ENCODE measurements at places on chromosomes 3 and 15.
A peak's percentile ranks its signal among the peaks of the same experiment; 100 is the strongest.

GRCh38 chr15:37142371-37142770 is 42.0 kb upstream of the MEIS2 start:
- DNase-seq = no peak

DNA sequence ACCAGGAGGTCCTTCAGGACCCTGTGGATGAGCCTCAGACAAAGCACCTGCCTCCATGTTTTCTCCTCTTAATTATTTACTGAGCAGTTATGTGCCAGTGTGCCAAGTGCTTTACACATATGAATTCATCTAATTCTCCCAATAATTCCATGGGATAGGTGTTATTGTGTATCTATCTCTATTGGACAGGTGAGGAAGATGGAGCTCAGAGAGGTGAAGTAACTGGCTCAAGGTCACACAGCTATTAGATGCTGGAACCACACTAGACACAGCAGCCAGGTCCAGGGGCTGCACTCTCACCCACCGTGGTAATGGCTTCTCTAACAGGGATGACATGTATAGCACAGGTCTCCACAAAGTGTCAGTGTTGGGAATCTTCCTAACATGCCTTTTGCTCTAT is 70.2 kb downstream of the TLE3 start:
- DNase-seq = no peak

GRCh38 chr3:39121621-39122020 is 14.1 kb downstream of the TTC21A start:
- no peak for DNase-seq

DNA sequence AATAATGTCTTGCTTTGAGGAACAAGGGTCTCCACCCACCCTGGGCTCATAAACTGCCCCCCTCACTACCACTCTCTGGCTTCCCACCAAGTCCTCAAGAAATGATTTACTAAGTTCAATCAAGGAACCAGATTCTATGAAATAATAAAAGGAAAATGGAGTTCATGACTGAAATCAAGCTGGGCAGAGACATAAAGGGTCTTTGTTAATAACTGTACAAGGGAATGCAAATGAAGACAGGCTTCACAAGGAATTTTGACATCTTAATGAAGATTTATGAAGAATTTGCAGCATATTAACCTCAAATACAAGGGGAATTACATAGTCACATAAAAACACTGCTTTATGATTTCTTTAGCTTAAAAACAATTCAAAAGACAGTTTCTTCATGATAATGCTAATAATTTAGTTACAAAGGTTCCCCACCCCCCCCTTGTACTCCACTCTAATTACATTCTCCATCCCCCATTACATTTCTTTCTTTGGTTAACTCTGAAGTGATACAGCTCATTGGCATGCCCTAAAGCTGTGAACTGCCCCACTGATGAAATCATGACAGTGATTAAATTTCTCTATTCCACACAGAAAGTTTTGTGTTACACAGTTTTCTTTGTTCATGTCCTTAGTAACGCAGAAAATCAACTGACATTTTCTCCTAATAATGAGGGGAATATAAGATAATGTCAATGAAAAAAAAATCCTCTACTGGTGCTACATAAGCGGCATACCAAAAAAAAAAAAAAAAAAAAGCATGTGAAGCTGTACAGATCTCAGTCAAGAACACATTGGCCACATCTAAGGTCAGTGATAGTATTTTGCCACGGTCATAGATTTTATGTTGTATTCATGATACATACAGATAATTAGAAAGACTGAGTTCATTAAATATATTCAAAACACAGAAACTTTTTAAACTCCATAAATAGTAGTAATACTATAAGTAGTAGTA is 54.4 kb downstream of the WWTR1 start:
- peak; percentile 78 for DNase-seq

DNA sequence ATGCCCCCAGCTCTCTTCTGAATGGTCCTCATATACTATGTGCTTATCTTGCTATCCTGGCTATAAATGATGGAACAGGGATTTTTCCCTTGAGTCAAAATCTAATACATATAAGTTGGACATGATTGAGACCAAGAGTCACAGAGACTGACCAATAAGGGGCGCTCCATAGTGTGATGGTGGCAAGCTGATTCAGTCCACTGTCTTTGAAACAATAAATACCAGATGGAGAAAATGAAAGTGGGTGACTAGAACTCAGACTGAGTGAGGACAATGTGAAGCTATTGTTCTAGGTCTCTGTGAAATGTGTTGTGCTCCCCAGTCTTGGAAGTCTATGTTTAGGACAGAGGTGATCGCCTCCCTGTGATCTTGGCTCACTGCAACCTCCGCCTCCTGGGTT is 10.6 kb upstream of the FSTL1 start:
- DNase-seq = no peak

All from Calu3 (cell line).